Left renal pelvis (tissue), 4 donors: ENCODE measurements at places on chromosomes 12 and 14. TPM values are rescaled to one million over a fixed set of nuclear protein-coding genes. Genes with fewer than 3 reads are reported as not detected.

GRCh38 chr14:24416254-24416931 lies 13.1 kb downstream of the CBLN3 start:
- no peak for DNase-seq

DNA sequence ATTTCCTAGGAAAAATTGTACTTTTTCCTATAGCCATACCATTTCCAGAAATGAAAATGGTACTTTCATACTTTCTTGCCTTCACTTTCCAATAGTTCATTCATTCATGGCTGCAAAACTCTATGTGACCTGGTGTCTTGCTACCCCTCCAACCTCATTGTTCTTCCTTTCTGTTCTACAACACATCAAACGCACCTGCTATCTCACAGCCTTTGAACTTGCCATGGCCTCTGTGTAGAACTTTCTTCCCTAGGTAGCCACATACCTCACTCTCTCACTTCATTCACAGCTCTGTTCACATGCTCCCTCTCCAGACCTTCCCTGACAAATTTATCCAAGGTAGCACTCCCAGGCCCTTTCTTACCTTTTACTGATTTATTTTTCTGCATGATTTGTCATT lies 149.2 kb downstream of the DUSP6 start:
- DNase-seq: no peak

- no peak for DNase-seq
Measured at GRCh38 chr14:103870891-103871595, 23.7 kb upstream of the PPP1R13B start.

The CELA1 gene
- polyA plus RNA-seq: not detected

DNA sequence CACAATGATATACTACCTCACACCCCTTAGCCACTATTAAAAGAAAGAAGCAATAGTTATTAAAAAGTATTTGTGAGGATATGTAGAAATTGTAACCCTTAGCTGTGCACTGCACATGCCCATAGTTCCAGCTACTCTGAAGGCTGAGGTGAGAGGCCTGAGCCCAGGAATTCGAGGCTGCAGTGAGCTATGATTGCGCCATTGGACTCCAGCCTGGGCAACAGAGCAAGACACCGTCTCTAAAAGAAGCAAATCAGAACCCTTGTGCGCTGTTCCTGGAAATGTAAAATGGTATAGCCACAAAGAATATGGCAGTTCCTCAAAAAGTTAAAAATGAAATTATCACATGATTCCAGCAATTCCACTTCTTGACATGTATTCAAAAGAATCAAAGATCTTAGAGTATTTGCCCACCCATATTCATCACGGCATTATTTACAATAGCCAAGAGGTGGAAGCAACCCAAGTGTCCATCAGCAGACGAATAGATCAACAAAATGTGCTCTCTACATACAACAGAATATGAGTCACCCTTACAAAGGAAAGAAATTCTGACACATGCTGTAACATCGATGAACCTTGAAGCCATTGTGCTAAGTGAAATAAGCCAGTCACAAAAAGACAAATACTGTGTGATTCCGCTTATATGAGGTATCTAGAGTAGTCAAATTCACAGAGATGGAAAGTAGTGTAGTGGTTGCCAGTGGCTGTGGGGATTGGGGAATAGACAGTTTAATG lies 23.7 kb upstream of the YLPM1 start:
- DNase-seq: no peak

- no peak for DNase-seq
Measured at GRCh38 chr14:103510724-103511693, 11.6 kb downstream of the CKB start.

DNA sequence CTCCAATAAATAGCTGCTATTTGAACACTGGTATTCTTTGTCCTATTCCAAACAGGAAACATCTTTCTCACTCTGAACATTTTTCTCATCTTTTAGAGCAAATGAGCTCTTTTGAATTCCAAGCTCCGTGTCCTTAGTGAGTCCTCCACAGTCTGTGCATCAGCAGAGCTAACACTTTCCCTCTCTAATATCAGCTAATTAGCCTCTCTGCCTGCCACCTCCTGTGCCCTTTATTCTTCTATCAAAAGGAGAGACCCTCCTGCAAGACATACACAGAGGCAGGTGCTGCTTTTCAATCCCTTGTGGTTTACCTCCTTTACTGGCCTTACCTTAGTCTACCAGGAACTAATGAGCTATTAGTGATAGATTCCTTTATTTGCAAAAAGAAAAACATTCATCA lies 178.5 kb downstream of the SLC35F4 start:
- DNase-seq: no peak

DNA sequence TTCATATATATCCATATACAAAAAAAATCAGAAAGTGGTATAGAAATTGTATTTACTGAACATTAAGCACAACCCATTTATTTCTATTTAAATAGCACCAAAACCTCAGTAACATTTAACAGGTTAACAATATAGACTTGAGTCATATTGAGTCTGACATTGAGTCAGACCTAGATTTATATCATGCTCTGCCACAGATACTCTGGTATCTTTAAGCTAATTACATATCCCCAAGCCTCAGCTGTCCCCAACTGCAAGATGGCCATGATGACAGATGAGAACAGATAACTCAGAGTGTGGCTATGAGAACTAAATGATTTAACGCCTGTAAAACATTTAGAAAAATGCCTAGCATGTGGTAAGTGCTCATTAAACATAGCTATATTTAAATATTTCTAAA lies 40.3 kb downstream of the IFNG start:
- DNase-seq: no peak

The PTGR2 gene
- polyA plus RNA-seq: 23.6 TPM

GRCh38 chr14:105398726-105399465 lies 558 bp downstream of the TEX22 start:
- no peak for DNase-seq
